ENCODE measurements at places on chromosomes 5 and 9. TPM values are rescaled to one million over a fixed set of nuclear protein-coding genes. Genes with fewer than 3 reads are reported as not detected.

- H3K4me3 ChIP-seq, result no peak overlapping the region
- H3K36me3 ChIP-seq, result no peaks in the 10 kb centered on the region
- no peak for DNase-seq
- no peak overlapping the region for H3K27ac ChIP-seq
- H3K27me3 ChIP-seq, result no peaks in the 10 kb centered on the region
Measured at GRCh38 chr5:93407454-93407853, 173.6 kb downstream of the NR2F1-AS1 start.

DNA sequence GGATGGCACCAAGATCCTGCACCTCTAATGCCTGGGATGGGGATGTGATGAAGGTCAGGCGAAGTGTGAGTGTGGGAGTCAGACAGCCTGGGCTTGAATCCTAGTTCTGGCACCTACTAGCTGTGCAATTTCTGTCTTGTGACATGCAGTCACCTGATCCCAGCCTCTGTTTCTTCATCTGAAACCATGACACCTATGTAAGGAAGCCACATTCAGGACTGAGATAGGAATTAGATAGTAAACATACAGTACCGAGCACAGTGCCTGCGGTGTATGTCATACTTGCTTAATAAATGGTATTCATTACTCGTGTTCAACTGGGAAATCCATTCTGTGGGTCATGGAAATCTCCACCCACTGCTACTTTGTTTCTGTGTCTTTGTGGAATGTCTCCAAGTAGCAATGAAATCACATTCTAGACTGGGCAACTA lies 140.6 kb upstream of the STC2 start:
- DNase-seq, result no peak
- peaks cover 18% of the 10 kb centered on the region for H3K4me1 ChIP-seq
- no peaks in the 10 kb centered on the region for H3K36me3 ChIP-seq
- H3K27ac ChIP-seq, result no peak overlapping the region

Gene C9orf152
- 0.20 TPM for total RNA-seq

Gene CCL27
- not detected for total RNA-seq

Gene C9orf153
- 0.71 TPM for total RNA-seq

Gene OR1Q1
- not detected for total RNA-seq

Data from thyroid gland (tissue), 4 donors.